Activated CD4-positive, alpha-beta T cell treated with anti-CD3 and anti-CD28 coated beads, Interleukin-2, amount 50 U/mL, for 4 hours (primary cell): ENCODE measurements at places on chromosomes 7 and 10.

- no peak for DNase-seq
Observed at GRCh38 chr7:74143383-74143782, 30.8 kb upstream of the EIF4H start.

DNA sequence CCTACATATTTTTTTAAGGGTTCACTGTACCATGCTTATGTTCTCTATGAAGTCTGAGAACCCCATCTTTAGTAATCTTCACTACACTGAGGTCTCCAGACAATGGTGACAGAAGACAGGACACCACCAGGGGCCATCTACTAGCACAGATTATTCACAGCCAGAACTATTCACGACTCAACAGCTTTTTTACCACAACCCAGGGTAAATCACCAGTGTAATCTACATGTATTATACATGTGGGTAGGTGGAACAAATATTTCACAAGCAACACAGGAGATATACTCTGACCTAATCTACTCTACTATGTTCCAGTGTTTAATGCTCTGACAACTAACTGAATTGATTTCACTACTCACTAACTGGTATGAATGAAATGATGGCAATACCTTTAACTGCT lies 136.1 kb downstream of the ELMO1 start:
- DNase-seq, result no peak

DNA sequence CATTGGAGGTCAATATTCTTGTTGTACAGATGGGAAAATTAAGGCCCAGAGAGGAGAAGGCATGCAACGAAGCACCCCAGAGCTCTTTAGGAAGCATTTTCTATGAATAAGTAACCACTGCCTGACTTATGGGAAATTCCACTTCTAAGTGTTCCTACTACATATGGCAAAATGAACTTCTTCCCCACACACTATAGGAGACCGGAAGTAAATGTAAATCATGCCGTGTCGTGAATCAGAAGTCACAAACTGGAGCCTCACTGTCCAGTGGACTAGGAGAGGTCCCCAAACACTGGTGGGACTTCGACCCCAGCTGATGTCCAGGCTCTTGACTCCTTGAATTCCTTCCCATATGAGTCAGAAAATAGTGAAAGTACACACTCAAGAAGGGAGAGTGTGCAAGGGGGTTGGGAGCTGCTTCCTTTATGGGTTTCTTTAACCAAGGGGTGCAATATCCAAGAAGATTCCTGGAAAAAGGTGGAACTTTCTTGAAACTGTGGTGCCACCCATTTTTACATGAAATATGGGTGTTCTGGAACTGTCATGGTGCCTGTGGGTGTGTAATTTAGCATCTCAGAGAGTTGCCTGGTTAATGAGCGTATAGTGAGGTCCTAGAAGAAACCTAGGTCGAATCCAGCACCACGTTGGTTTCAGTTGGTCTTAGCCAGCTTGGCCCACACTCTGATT lies 6.7 kb downstream of the RASSF4 start:
- DNase-seq, result no peak

- no peak for DNase-seq
Observed at GRCh38 chr7:79258826-79259225, 194.6 kb downstream of the MAGI2 start.

- DNase-seq, result no peak
Observed at GRCh38 chr7:123772652-123773051, 23.8 kb upstream of the WASL start.
